ENCODE measurements at places on chromosomes 2 and 18.

GRCh38 chr2:66587216-66587615 is 152.3 kb downstream of the MEIS1 start:
- no peak for DNase-seq

GRCh38 chr18:7921938-7922587 is 354.9 kb downstream of the PTPRM start:
- DNase-seq, result no peak

DNA sequence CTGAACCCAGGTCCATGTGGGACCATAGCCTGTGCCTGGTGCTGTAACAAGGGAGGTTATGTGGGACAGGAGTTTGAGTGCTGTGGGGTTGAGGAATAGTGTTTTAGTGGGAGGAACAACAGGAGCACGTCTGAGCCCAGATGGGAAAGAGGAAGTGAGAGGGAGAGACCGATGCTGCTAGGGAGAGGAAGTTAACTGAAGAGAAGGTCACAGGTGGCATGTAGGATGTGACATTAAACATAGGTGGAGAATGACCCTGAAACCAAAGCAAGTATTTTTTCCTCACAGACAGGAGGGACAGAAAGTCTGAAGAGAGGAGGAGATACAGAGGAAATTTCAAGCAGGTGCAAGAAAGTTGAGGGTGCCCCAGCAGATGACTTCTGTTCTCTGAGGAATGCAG is 87.8 kb downstream of the ACOXL start:
- DNase-seq, result no peak

DNA sequence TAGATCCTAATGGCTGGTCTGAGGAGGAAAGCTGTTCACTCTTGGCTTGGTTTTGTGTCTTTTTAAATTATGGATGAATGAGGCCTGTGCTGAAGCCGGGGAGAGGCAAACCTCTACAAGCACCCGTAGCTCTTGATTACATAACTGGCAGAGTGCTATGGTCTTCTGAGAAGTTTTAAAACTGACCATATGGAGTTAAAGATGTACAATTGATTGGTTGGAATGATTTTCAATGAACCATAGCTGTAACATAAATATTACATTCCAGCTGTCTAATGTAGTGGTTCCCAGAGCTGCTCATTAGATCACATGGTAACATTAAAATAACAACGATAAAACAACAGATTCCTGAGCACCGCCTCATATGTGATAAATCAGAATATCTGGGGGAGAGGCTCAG is 71.1 kb upstream of the MAP4K3 start:
- no peak for DNase-seq

GRCh38 chr18:360676-361075 is 92.8 kb upstream of the THOC1 start:
- DNase-seq, result no peak

DNA sequence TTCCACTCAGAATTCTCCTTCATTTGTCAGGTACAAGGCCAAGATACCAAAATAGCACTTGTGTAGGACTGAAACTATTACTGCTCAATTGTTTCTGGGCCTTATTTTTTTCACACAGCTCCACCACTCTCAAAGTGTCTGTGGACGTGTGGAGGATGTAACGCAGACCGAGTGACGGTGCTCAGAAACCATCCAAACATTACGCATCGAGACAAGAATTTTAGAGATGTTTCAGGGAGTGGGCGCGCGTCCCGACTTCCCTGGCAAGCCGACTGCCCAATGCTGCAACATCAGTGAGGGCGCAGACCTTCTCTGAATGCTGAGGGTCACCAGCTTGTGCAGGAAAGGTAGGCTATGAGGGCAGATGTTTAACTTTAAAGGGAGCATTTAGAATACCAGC is 108.4 kb downstream of the GATA6 start:
- DNase-seq, result peak; percentile 59

Data from upper lobe of left lung (tissue), 6 donors.